ENCODE measurements at places on chromosomes 5 and 9. TPM values are rescaled to one million over a fixed set of nuclear protein-coding genes. Genes with fewer than 3 reads are reported as not detected.
A peak's percentile ranks its signal among the peaks of the same experiment; 100 is the strongest.

SLC23A1 gene
- total RNA-seq: not detected

RNF44 gene
- total RNA-seq: 75.6 TPM

HMCN2 gene
- total RNA-seq: 5.2 TPM

LCN9 gene
- 0.44 TPM for total RNA-seq

SPAAR gene
- 0.07 TPM for total RNA-seq

ST8SIA4 gene
- total RNA-seq: 1.00 TPM

PDZD2 gene
- total RNA-seq: 3.6 TPM

FNIP1 gene
- 21.5 TPM for total RNA-seq

TLE1 gene
- total RNA-seq: 84.1 TPM

BSPRY gene
- total RNA-seq: 1.5 TPM

- no peak for DNase-seq
Observed at GRCh38 chr9:94996641-94997040, 270.1 kb downstream of the AOPEP start.

GRCh38 chr5:128498844-128499455 lies 39.1 kb downstream of the FBN2 start:
- no peak for DNase-seq

- no peak for DNase-seq
Observed at GRCh38 chr5:172336676-172337285, 53.2 kb upstream of the UBTD2 start.

- DNase-seq: peak; percentile 75
Observed at GRCh38 chr5:178208540-178209227, 4.4 kb downstream of the HNRNPAB start.

DNA sequence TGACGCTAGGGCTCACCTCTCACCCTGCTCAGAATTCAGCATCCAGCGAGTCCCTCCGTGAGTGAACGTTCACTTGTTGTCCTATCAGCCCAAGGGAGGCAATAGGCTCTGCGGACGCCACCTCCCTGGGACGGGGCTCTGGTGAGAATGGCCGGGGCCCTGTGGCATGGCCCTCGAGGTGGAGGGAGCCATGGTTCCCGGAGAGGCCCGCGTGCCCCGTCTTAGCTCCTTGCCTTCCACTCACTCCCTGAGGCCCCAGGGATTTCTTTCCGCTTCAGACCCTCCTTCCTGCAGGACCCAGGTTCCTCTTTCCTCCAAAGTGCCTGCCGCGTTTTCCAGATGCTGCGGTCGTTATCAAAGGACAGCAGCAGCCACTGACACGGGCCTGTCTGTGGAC lies 21.5 kb downstream of the EXOC3 start:
- no peak for DNase-seq

GRCh38 chr5:161385027-161385426 lies 161.5 kb downstream of the GABRB2 start:
- no peak for DNase-seq

DNA sequence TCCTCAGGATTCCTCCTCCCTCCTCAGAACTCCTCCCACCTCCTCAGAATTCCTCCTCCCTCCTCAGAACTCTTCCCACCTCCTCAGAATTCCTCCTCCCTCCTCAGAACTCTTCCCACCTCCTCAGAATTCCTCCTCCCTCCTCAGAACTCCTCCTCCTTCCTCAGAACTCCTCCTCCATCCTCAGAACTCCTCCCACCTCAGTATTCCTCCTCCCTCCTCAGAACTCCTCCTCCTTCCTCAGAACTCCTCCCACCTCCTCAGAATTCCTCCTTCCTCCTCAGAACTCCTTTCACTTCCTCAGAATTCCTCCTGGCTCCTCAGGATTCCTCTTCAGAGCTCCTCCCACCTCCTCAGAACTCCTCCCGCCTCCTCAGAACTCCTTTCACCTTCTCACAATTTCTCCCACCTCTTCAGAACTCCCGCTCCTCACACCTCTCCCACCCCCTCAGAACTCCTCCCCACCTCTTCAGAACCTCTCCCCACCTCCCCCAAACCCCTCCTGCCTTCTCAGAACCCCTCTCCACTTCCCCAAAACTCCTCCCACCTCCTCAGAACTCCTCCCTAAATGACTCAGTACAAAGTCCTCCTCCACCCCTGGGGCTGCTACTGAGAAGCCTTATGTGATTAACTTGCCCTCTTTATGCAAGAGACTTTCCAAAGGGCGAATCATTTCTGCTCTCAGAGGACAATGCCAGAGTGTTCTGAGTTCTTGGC lies 23.2 kb downstream of the SLC46A2 start:
- DNase-seq: no peak

DNA sequence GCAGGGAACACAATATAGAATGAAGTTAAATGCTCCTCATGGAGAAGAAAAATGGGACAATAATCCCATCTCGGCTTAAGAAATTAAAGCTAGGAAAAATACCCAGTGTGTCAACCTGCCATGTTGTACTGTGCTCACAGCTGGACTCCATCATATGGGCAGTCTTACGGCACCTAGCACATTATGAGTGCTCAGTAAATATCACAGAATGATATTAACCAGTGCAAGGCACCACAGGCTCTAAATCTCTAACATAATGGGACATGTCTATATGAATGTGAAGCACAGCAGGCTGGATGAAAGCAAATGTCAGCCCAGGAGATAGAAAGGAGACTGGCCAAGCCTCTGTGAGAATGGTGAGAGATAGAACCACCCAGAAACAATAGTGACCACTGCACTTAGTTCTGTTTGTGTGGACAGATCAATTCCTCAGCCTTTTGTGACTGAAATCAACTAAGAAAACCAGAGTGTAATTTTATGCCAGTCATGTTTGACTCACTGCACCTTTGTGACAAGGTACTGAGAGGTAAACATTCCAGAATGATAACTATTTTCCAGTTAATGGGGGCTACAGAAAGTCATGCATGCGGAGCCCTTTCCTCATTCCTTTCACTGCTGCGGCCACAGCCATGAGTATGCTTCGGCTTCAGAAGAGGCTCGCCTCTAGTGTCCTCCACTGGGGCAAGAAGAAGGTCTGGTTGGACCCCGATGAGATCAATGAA lies 140.4 kb upstream of the CDH6 start:
- DNase-seq: no peak

GRCh38 chr9:7606591-7606990 lies 193.0 kb downstream of the DMAC1 start:
- no peak for DNase-seq

DNA sequence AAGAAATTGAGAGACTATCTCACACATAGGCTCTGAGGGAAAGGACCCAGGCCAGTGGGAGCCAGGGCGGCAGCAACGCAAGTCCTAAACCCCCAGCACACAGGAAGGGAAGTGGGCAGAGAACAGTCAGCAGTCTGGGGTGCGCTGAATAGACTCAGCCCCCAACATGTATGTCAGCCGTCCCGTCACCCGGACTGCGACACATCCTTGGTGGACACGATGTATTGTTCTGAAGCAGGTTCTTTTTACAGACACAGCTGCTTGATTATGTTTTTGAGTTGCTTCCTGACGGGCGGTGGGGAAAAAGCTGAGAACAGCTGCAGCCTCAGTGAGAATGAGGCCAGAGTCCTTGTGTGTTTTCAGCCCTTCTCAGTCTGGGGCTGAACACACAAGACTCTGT lies 64.1 kb upstream of the CXCL14 start:
- DNase-seq: no peak

- peak; percentile 100 for DNase-seq
Observed at GRCh38 chr9:127916720-127917581, at the start of gene ST6GALNAC4. ST6GALNAC4 (minus strand) TSS chr9:127917041; CDS start chr9:127916419, 622 bp downstream.

DNA sequence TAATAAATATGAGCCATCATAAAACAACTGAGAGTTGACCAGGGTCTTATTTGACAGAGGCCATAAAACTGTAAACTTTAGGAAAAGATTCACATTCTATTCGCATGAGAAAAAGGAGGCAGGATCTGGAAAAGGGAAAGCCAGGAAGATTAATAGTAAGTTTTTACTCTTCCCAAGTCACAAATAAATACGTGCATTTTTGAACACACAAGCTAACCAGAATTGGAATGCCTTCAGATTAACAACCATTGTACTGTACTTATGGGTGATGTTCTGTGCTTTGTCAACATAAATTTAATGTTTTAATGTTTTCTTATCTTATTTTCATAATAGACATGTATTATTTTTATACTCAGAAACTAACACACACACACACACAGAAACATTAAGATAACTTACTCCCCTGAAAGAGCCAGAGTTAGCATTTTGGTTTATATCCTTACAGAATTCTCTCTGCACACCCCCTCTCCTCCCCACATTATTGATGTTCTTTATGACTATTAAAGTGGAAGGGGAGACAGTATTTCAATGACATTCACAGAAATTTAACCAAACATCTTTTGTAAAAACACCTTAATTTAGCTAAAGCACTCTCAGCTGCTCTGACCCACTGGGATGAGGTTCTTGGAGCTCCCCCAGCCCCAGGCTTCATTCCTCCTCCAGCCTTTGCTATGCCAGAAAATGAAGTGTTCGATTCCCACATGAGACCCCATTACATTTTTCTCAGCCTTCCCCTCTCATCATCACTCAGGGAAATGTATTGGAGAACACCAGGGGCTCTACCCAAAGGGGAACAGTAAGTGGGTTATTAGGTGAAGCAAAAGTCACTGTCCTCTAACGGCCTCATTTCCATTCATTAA lies 155.5 kb downstream of the ESM1 start:
- no peak for DNase-seq

- DNase-seq: no peak
Observed at GRCh38 chr9:22590336-22591033, 143.9 kb downstream of the DMRTA1 start.

- DNase-seq: no peak
Observed at GRCh38 chr5:14998491-14998890, 126.9 kb upstream of the ANKH start.

DNA sequence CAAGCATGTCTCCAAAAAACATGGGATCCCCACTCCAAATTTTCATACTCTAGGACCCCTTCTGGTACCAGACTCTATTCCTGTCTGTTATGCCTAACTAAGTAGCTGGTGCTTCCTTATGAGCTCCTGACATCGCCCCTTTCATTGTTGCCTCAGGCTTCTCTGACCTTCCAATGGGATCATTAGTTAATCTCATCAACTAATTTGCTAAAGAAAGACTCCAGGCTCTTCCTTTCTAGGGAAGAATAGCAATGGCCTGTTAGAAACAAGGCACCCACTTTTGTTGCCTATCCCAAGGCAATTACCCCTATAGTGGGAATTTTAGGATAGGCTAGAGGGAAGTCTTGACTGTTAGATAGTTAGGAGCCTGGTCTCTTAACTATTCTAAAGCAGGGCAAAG lies 369.5 kb downstream of the MLLT3 start:
- DNase-seq: no peak

DNA sequence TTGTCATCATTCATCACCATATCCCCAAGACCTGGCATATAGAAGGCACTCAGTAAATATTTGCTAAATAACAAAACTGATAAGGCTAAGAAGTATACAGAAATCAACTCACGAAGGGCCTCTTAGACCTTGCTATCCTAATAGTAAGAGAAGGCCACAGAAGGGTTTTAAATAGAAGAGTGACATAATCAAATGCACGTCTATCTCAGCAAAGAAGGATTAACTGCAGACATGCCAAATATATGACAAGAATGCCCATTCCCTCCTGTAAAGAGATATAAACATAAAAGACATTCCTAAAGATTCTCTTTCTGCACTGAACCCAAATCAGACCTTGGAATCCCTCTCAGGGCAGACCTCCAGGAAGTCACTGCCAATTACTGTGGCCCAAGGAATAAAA lies 34.1 kb downstream of the ECPAS start:
- no peak for DNase-seq

- DNase-seq: peak; percentile 71
Observed at GRCh38 chr5:178417391-178417811, 172.8 kb downstream of the COL23A1 start.

- DNase-seq: peak; percentile 70
Observed at GRCh38 chr5:175772747-175773533, 98.4 kb upstream of the CPLX2 start.

DNA sequence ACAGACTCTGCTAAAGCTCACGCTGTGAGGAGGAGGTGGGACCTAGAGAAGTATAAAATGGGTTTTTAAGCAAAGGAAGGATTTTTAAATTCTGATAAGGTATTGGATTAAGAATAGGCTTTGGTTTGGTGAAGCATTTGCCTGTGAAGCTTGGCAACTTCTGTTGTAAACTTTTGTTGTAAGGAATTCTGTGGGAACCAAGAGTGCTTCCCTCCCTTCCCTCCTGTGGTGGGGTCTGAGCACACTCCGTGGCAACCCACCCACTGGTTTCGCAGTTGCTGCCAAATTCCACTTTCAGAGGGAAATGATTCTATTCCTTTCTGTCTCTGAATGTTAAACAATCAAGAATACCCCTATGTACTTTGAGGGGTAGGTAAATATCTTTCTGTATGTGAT lies 28.6 kb upstream of the GTF2H2C start:
- DNase-seq: peak; percentile 23

DNA sequence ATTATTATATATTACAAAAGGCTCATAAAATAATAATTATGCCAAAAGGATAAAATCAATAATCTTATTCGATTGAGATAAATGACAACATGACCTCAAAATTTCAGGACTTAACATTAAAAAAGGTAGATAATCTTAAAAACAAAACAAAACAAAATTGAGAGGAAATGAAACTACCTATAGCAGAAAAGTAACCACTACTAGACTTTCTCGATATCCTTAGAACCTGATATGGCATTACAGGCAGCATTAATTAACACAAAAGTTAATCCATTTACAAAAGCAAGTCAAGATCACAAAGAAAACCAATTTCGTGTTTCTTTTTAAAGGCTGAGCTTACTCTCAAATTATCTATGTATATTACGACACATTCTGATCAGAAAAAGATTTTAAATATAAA lies 29.9 kb downstream of the TMEM161B start:
- DNase-seq: no peak

DNA sequence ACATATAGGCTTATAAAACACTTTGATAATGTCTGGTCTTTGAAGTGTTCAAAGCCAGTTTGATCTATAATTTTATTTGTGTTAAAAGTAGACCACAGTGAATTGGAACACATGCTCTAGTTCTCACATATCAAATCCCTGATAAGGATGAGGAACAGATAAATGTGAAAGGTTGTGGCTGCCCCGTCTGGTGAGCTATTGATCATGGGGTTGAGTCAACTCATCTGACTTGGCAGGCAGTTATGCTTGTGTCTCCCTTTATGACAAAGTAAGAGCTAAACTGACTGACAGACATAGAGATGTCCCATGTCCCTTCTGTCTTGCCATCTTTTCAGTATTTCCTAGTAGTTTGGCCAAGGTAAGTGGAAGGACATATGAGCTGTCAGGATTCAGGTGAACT lies 2.9 kb upstream of the ERMP1 start:
- no peak for DNase-seq

- no peak for DNase-seq
Observed at GRCh38 chr9:117722108-117722761, 18.0 kb downstream of the TLR4 start.

- peak; percentile 53 for DNase-seq
Observed at GRCh38 chr9:84708400-84708799, 38.9 kb downstream of the NTRK2 start.

Measured in H7 (cell line).